ENCODE measurements at places on chromosomes 5 and 9.

GRCh38 chr5:80592105-80592504 is 22.0 kb upstream of the ANKRD34B start:
- no peak for DNase-seq

DNA sequence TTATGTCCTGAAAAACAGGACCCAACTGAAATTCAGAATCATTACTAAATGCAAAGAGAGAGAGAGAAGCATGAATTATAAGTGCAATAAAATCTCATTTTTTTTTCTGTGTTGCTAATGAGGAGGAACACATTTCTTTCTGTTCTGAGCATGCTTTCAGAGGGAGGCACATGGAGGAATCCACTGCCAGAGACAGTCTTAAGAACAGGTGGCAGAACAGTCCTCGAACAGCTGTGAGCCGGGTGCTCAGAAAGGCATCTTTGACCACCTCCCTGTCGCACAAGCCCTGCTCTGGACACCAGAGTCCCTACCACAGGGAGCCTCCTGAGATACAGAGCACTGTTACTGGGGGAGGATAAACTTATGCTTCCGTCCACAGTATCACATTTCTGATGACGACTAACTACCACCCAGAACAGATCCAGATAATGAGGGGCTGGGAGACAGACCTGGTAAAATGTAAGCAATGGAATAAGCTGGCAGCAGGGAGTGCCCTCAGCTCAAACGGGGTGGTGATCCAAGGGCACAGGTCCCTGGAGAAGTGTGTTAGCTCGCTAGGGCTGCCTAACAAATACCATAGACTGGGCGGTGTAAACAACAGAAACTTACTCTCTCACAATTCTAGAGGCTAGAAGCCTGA is 134.0 kb downstream of the SLC1A3 start:
- DNase-seq: no peak

DNA sequence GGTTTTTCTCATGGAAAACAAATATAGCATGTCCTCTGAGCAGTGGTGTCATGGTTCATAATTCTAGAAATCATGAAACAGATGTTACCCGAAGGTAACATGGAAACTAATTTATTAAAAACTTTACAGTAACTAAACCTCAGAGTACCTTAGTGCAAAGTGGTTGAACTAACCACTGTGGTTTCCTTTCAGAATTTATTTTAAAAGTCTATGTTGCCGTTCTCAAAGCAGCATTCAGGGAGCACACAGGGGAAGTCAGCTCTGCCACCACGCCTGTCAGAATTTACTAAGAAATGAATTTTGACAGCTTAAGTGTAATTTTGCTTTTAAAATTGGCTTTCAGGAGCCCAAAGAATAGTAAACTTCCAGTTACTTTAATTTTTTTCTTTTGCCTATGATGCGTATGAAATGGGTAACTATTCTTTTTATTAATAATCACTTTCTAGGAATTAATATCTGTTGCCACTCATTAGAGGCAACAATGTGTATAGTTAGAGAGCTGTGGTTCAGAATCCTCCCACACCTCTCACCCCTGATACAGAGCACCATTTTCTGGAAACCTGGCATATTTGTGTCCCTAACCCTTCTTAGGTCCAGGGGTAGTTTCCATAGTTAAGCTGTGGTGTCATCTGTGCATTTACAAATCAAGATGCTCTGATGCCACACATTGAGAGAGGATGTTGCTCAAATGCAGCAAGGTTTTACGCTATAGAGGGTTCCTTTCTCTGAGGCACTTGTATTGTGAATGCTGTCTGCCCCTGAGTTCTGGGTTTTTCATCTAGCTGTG is 202.6 kb downstream of the ZSWIM6 start:
- DNase-seq: no peak

- no peak for DNase-seq
These were observed 98.6 kb downstream of the PAM start for GRCh38 chr5:102853680-102854079.

DNA sequence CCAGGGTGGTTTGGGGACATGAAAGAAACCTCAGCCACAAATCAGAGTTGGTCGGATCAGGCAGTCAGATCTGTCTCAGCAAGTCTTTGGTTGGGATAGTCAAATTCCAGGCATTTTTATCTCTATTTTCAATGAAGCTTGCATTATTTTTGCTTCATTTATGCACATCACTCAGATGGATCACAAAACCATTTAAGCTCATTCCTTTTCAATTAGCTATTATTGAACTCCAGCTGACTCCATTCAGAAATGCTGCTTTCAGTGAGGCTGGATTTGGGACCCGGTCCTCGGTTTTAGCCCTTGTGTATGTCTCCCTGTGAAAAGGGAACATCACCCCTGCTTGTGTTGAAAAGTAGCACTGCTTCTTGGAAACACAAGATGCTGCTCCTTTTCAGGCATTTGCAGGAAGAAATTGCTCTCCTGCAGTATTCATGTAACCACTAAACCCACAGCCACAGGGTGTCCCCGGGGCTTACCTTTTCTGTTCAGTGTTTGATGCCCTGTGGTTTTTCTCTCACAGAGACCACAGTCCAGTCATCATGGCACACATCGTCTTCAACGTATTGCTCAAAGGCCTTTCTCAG is 232.9 kb downstream of the NFIB start:
- no peak for DNase-seq

GRCh38 chr9:136057236-136058081 is 37.6 kb downstream of the NACC2 start:
- peak; percentile 13 for DNase-seq

- DNase-seq: peak; percentile 80
These were observed 1.3 kb downstream of the GPR150 start for GRCh38 chr5:95620870-95621838.

- DNase-seq: no peak
These were observed 30.7 kb upstream of the VCAN start for GRCh38 chr5:83440826-83441225.

DNA sequence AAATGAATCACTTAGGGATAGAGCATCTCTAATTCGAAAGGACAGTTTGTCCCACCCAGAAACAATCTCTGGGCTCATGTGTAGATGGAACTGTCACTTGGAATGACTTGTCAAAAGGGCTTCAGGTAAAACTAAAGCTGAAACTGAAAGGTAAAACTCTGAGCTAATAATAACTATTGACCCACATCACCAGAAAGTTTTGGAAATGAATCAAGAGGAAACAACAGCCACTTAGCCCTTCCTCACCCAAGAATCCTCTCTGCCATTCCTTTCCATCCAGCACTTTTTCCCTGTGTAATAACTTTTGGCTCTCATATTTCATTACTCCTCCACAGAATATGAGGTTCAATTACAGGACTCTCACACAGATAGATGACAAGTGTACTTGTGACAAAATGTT is 14.0 kb upstream of the GLRX start:
- no peak for DNase-seq

- DNase-seq: no peak
These were observed 70.5 kb downstream of the SMIM23 start for GRCh38 chr5:171855798-171856763.

DNA sequence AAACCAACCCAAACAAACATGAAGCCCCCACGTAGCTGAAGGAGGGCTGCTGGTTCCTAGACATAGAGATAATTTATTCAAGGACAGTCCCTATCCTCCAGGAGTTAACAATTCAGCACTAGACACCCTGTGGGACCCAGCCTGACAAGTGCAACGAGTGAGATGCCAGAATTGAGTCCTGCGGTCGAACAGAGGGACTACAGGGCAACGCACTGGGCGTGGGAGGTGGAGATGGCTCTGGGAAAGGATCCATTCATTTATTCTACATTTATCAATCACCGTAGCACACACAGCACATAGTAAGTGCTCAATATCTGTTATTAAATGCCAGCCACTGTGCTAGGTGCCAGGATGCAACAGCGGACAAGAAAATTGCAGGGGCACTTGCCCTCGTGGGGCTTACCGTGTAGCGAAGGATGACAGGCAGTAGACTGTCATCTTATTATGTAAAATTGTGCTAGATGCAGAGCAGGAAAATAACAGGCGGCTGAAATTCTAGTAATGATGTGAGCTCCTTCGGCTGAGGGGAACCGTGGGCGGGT is 855 bp upstream of the ARHGAP26 start:
- no peak for DNase-seq

DNA sequence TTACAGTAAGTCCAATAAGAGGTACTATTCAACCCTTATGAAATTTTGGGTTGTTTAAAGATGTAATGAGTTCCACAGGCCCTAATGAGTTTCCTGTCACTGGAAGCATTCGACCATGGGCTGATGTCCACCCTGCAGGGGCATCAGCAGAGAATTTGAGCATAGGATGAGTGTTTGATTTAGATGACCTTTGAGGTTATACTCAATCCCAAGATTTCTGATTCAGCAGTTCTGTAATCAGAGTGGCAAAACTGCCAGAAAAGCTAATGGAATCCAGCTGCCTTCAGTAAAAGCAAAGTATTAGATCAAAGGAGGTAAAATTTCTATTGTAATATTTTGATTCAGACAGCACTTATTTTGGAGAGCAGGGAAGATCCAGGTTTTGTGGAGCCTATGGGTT is 68.3 kb downstream of the COX7C start:
- no peak for DNase-seq

DNA sequence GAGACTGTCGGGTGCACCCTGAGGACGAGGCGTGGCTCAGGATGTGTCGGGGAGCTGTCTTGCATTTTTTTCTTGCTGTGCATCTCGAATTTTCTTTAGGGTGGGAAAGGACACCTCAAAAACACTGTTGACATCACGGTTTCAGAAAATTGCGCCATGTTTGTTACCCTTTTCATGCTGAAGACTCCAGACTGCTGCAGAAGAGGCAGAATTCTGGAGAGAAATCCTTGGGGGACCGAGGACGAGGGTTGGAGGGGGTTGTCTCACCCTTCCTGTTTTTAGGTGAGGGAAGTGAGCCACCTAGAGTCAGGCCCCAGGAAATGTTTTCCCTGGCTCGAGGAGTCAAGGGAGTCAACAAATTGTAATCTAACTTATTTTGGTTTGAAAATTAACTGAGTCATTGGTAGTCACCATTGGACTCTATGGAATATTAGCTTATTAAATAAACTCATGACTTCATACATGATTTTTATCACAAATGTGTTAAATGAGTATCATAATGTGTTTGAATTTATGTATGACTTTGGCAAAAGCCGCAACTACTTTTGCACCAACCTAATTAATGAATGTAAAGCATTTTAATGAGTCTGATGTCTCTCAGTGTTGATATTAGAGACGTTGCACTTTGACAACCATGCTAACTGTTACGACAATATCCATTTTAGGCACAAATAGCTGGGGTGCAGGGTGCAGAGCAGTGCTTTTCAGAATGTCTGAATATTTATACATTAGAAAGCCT is 724 bp upstream of the LYSMD3 start:
- no peak for DNase-seq

- DNase-seq: no peak
These were observed 188.7 kb upstream of the ITGA1 start for GRCh38 chr5:52598968-52599367.

DNA sequence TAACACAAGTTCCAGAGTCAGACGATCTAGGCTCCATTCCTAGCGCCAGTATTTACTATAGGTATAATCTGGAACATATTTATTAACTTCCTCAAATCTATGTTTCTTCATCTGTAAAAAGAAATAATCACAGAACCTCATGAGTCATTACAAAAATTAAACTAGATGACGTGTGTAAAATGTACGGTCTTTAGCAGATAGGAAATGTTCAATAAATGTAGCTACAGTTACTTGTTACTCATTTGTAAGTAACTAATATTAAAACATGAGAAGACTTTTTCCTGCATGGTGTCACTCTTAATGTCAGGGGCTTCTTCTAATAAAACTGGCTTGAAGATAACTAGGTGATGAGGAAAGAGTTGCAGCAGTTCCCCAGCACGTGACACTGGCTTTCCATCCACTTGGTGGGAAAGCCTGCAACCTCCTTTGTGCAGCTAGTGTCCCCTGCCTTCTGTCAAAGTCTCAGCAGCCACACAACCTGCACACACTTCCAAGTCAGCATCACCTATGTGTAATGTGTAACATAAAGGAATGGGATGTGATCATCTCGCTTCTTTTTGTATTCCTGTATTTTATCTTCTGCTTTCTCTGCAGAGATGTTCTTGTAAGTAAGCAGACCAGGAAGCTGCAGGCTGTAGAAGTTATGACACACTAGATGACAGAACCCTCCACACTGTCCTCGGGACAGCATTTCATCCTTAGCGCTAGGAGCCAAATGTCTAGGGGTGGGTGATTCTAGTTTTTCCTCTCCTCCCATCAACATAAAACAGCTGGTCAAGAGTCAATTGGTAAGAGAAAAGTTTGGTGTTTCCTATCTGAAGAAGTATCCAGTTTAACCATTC is 1.8 kb upstream of the JAKMIP2 start:
- no peak for DNase-seq

GRCh38 chr5:90709323-90710155 is 150.9 kb downstream of the ADGRV1 start:
- no peak for DNase-seq

- no peak for DNase-seq
These were observed 313.3 kb downstream of the EBF1 start for GRCh38 chr5:158786390-158786789.

- DNase-seq: peak; percentile 51
These were observed 8.8 kb upstream of the TRAF1 start for GRCh38 chr9:120935383-120935857.

All from activated T-cell treated with anti-CD3 and anti-CD28 coated beads, Interleukin-2, amount 50 U/mL, for 24 hours (primary cell).